ENCODE measurements at places on chromosomes 3 and 15. TPM values are rescaled to one million over a fixed set of nuclear protein-coding genes. Genes with fewer than 3 reads are reported as not detected.

The TMEM207 gene
- not detected for total RNA-seq

The HPS3 gene
- total RNA-seq, result 29.4 TPM

The CHL1 gene
- not detected for total RNA-seq

The DPPA2 gene
- not detected for total RNA-seq

The PRSS50 gene
- not detected for total RNA-seq

The GOLGA8A gene
- total RNA-seq, result 253 TPM

The DPH3 gene
- total RNA-seq, result 12.6 TPM

The PATL2 gene
- total RNA-seq, result 15.9 TPM

The GOLGA6L10 gene
- 0.97 TPM for total RNA-seq

The CTDSPL gene
- total RNA-seq, result 4.6 TPM

The UBL7 gene
- total RNA-seq, result 52.2 TPM

GRCh38 chr3:163438760-163439159, 1639.5 kb downstream of the SI start:
- no peak for DNase-seq

DNA sequence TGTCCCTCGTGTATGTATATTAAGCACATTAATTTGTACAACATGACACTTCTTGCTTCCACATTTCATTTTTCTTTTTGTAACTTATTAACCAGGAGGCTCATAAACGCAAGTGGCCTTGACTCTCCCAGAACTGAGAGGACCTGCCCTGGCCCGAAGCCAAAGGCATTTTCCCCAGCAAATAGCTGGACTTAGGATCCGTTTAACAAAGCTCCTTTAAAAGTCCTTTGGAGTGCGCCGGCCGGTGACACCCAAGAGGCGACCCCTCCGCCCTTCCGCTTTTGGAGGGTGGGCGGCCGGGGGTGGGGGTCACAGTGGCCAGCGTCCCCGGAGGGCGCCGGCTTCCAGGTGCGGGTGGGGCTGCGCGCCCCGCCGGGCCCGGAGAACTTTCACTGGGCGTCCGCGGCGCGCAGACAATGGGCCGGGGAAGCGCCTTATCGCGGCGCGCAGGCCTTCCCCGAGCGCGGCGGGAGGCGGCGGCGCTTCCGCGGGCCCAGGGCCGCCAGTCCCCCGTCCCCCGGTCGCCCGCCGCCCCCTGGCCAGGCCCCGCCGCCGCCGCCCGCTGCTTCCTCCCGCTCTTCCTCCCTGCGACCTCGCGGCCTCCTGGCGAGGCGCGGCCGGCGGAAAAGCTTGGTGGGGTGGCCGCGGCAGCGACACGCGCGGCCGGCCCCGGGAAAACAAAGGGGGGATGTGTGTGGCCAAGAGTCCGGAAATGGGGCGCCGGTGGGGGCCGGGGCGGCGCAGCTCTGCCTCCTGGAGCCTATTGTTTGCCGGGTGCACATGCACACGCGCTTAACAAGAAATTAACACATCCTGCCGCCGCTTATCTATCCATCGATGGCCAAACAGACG, 613.4 kb downstream of the MCTP2 start:
- no peak for DNase-seq

- DNase-seq, result no peak
Measured at GRCh38 chr3:188488801-188489200, 334.8 kb downstream of the LPP start.

- no peak for DNase-seq
Measured at GRCh38 chr15:70396807-70397206, 299.1 kb upstream of the TLE3 start.

GRCh38 chr15:40449275-40449674, 8.5 kb downstream of the BAHD1 start:
- DNase-seq, result no peak

- peak; percentile 40 for DNase-seq
Measured at GRCh38 chr3:168094877-168095610, 680 bp downstream of the GOLIM4 start.

DNA sequence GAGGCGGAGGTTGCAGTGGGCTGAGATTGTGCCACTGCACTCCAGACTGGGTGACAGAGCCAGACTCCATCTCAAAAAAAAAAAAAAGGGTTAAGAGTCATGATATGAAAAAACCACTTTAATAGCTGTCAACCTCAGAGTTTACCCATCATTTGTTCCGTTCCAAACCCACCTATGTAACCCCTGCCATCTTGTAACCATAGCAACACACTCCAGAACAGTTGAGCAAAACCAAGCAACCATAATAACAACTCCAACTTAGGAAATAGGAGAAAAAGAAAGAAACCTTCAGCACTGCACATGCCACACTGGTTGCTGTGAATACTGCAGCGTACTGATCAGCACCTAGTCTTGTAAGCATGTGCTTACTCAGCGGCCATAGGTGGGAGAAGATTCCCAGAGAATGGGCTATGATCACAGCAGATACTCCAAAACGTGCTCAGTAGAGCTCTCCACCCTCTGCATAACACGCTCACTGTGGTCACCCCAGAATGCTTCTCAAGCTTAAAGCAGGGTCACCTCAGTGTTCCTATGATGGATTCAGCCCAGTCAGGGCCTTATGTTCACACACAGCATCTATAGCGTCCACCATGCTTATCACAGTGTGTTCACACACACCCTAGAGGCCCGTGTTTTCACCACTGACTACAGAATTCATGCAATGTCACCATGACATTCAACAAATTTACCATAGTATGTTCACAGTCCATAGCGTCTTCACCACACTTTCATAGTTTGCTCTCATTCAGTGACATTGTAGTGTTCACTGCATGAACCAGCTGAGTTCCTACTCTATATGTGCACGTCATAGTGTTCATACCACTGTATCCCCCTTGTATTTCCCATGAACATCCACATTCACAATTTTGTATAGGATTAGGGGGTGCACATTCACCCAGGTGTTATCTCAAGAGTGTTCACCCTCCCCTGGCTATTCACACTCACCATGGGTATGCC, 6.5 kb upstream of the CILP start:
- DNase-seq, result no peak

DNA sequence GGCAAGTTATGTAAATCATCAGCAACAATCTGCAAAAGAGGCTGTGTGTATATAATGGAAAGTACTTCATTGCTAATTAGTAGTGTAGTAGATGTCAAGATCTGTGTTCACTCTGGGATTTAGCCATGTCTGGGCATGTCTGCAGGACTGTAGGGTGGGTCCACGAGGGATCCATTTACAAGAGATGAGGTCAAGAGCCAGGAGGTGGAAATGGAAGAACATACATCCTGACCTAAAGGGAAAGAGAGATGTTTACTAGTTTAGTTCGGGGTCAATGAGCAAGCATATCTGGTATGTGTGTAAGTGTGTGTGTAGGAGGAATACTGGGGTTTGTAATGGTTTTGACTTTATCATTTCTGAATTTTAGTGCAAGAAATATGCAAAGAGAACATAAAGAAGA, 171.5 kb upstream of the NANOGP8 start:
- DNase-seq, result no peak

DNA sequence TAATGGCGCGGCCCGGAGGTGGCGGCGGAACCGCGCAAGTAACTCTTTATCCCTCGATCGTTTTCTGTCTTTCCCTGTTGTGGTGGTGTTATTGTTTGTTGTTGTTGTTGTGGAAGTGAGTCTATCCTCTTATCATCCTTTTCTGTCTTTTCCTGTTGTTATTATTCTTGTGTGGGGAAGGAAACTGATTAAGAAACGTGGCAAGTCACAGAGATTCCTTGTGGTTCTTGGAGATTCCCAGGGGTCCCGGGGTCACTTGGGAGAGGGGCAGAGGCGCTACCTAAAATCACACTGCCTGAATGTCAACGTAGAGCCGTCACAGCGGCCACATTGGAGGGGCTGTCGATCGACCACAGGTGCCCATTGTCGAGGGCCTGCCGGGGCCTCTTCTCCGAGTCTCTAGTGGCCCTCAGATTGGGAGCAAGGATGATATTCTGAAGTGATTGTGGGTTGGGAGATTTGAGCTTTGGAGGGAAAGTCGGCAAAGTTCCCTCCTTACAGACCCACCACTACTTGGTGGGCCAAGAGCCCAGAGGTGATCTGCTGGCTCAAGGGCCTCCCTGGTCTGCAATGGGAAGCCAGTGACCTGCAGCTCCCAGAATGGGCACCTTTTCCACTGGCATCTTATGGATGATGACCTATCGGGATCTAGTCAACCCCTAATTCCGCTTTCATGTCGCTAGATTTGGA, 790 bp downstream of the PARP14 start:
- no peak for DNase-seq

- DNase-seq, result no peak
Measured at GRCh38 chr15:25426896-25427610, 11.8 kb downstream of the UBE3A start.

GRCh38 chr15:68492855-68493254, 60.9 kb upstream of the ITGA11 start:
- no peak for DNase-seq

DNA sequence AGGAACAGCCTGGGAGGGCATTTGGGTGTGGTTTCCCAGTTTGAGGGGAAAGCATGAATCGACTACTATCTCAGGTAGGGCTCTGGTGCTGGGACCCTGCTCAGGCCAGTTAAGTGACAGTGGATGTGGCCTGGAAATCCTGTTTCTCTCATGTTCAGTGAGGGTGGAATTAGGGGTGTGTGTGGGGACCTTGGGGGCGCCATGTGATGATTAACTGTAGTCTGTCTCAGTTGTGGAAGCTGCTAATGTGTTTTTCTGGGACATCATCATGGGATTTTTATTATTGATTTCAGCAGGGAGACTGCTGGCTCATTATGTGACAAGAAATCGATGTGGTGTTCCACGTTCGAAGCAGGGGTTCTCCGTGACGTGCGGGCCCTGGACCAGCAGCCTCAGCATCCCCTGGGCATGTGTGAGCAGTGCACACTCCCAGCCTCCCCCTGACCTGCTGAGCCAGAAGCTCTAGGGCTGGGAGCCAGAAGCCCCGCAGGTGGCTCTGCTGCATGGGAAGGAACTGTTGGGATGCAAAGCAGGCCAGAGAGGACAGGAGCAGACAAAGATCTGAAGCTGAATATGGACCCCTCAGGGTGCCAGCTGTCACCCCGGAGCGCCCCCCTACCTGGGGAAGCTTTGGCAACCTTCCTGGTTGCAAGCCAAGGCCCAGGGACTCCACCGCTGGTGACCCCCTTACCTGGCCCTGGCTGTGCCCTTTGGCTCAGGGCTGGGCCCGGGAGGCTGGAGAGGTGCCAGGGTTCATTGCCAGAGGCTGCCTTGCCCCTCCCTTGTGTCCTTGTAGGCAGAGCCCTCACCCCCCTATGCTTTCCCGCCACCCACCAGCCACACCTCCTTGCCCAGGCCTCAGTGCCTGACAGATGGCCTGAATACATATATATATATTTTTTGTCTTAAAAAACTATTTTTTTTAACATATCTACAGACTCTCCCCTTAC, 149.8 kb downstream of the APBA2 start:
- no peak for DNase-seq

- no peak for DNase-seq
Measured at GRCh38 chr3:146780251-146780650, 175.1 kb upstream of the PLSCR5 start.

DNA sequence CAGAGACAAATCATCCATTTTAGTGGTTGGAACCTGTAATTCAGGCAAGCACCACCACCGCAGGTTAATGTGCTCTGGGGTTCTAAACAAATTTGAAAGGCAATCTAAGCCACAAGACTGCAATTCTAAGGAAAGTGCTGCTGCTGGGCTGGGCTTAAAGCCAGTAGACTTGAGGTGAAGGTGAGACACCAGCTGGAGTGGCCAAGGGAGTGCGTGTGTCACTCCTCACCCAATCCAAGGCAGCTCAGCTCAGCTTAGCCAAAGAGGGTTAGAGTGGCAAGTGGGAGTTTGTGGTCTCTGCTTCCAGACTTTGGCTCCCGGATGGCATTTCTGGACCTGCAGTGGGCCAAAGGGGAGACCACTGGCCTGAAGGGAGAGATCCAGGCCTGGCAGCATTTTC, 1655.6 kb downstream of the SI start:
- no peak for DNase-seq

DNA sequence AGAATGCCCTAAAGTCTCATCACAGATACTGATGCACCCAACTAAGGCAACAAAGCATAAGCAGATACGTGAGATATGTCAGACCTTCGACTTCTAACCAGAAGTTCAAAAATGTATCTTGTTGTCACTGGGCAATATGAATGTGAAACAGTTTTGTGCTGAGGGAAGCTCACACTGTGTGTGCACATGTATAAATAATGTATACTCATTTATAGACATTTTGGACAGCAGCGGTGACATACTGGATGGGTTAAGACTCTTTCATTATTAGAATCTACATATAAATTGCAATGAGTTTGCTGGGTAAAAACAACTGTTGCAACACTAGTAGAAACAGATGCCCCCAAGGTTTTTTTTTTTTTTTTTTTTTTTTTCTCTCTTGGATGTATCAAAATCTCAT, 37.9 kb downstream of the TIGIT start:
- no peak for DNase-seq

GRCh38 chr3:143824735-143825385, 23.4 kb downstream of the SLC9A9 start:
- DNase-seq, result no peak

DNA sequence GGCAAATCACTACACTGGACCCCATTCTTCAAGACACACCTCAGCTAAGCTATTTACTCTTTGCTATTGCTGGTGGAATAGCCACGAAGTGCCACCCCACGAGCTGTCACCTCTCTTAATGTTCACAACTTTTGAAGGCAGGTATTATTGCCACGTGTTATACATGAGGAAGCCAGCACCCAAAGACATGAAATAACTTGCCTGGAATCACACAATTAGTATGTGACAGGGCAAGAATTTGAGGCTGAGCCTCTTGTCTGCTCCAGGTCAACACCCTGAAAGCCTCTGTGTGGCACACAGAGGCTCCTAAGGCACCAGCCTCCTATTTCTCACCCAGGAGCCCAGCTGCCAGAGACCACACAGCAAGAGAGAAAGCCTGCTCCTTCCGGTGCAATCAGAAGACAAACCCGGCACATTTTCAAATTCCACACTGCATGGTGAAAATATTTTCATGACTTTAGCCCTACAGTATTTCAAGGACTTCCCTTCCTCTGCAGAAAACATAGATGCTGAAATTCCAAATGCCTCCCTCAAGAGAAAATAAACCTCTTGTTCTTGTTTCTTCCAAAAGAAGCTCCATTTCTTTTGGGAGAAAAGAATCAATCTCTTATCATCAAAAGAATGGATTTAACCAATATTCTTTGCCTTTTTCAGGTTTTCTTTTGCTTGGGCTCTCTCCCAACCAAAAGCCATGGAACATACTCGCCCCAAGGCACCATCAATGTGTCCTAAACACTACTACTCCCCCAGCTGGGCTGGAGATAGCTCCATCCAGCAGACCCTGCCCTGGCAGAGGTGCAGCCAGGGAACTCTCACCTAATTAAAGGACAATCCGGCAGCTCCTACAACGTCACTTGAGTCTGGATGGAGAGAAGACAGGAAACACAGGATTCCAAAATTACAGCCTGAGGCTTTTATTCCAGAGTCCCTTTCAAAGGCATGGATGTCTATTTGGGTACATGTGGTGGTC, 84.7 kb upstream of the THBS1 start:
- no peak for DNase-seq

- no peak for DNase-seq
Measured at GRCh38 chr3:64488939-64489338, 198.9 kb downstream of the ADAMTS9 start.
